ENCODE measurements at places on chromosomes 11 and 22.
A peak's percentile ranks its signal among the peaks of the same experiment; 100 is the strongest.

- DNase-seq, result peak; percentile 44
These were observed 25.5 kb upstream of the CYP2D6 start for GRCh38 chr22:42156121-42156520.

DNA sequence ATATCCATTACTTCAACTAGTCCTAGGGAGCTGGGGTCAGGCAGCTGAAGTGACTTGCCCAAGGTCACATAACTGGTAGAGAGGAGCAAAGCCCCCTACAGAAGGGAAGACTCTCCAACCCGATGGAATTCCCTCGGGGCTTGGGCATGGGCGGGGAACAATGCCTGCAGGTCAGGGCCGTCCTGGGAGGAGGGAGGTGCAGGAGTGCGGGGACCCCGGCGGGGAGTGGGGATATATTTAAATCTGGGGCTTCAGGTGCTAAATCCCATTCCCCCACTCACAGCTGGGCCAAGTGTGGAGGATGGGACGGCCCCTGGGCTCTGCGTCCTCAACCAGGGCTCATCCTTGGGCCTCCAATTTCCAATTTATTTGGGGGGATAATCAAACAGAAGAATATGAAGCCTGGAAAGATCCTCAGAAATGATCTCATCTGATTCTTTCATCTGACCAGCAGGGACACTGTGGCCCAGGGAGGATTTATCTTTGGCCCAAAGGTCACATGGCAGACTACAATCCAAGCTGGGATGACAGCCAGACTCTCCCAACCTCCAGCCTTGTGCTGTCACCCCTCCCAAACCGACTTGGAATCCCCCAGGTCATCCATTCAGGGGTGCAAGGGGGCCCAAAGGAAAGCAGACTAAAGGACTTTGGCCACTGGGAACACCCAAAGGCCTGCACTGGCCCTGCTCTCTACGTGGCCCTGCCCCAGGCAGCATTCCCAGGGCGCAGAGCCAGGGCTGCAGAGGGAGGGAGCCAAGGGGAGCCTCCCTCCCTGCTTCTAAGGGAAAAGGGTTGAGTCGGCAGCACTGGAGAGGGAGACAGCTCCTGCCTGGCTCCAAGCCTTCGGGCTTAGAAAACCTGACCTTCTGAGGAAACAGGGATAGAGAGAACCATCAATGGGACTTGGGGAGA lies 8.7 kb upstream of the C1QTNF6 start:
- DNase-seq, result peak; percentile 94

- no peak for DNase-seq
These were observed 232.2 kb downstream of the FAM76B start for GRCh38 chr11:95557376-95557775.

DNA sequence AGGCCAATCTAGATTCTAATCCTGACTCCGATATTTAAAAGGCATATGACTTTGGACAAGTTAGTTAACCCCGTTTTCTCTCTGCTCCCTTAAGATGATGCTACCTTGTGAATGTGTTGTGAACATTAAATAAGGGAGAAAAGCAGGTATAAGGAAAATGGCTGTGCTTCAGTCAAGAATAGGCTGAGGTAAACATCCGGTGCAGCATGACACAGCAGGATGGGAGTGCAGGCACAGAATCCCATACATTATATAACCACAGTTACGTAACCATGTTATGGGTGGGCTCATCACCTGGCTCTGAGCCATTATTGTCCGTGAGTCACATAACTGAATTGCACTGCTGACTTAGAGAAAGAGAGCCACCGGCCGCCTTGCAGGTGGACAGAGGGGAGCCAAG lies 382.2 kb upstream of the ANO5 start:
- DNase-seq, result peak; percentile 50

GRCh38 chr11:12079726-12080556 lies 30.4 kb upstream of the MICAL2 start:
- peak; percentile 92 for DNase-seq

GRCh38 chr22:36184433-36185025 lies 17.1 kb downstream of the APOL4 start:
- DNase-seq, result no peak

- DNase-seq, result no peak
These were observed 25.5 kb downstream of the SCGB1A1 start for GRCh38 chr11:62444236-62444833.

GRCh38 chr11:41895081-41895480 lies 435.6 kb upstream of the LRRC4C start:
- no peak for DNase-seq

DNA sequence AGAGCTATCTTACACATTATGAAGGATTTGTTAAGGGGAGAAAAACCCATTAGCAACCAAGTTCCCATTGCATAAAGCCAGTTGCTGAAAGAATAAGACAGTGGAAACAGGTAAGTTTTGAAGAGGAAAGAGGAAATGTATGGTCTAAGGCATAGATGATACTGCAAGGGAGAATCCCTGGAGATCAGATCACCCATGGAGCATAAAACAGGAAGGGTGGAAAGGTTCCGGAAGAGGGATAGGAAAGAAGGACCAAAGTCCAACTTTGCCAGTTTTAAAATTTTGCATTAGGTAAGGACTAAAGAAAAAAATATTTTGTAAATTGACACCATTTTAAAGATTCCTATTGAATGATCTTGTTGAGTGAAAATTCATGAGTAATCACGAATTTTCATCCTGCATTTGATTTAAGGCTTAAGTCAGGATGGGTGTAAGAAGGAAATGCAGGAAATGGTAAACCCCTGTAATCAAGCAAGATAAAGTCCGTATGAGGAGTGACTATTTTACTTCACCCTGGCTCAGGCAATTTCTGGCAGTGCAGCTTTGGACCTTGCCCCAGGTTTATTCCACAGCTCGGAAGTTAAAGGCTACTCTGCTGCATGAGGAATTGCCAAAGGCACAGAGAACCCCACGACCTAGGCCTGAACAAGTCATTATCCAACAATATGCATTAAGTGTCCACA lies 70.9 kb downstream of the CCDC34 start:
- no peak for DNase-seq

DNA sequence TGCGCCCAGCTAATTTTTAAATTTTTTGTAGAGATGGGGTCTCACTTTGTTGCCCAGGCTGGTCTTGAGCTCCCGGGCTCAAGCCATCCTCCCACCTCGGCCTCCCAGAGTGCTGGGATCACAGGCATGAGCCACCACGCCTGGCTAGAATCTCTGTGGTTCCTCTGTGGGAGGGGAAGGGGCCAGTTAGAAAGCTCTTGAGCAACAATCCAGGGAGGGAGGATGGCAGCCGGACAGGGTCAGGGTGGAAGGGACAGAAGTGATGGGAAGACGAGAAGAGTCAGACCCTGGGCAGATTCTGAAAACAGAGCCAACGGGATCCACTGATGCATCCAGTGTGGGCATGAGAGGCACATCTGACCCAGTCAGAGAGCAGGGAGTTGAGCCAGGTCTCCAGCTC lies 38.9 kb upstream of the MN1 start:
- DNase-seq, result no peak

DNA sequence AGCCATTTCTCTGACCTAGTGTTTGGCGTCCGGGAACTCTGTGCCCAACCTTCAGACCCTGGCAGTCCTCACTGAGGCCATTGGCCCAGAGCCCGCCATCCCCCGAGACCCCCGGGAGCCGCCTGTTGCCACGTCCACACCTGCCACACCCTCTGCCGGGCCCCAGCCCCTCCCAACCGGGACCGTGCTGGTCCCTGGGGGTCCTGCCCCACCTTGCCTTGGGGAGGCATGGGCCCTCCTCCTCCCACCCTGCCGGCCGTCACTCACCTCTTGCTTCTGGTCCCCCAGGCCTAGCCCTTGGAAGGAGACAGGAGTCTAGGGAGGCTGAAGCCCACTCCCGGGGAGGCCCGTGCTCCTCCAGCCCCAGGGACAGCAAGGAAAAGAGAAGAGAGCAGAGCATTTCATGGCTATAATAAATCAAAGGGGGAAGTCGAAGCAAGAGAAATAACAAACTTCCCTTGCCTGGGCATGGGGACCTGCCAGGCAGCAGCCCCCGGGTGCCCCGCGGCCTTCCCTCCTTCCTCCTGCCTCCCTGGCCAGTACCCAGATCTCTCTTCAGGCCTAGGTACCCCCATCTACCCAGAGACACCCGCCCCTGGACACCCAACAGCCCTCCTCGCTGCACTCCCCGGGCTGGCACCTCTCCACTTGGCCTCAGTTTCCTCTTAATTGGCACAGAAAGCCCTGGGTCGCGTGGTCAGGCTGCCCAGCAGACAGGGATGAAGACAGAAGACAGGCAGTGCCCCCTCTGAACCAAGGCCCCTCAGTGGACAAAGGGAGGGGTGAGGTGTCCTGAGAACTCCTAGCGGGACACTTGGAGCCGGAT lies 13.0 kb upstream of the SLC39A13 start:
- no peak for DNase-seq

DNA sequence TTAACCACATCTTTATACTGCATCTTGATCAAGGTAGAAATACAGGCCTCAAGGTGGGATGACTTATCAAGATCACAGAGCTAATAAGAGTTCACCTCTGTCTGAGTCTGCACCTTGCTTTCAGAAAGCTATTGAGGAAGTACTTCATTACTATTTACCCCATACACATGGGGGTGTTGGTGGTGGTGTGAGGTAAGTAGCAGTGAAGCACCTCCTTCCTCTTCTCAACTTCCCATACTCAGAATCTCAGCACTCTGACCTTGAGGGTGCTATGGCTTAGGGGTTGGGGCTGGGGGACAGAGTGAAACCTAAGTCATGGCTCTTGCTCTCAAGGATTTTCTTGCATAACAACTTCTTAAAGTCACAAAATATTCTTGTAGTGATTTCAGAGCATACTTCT lies 56.9 kb downstream of the ME3 start:
- DNase-seq, result no peak

DNA sequence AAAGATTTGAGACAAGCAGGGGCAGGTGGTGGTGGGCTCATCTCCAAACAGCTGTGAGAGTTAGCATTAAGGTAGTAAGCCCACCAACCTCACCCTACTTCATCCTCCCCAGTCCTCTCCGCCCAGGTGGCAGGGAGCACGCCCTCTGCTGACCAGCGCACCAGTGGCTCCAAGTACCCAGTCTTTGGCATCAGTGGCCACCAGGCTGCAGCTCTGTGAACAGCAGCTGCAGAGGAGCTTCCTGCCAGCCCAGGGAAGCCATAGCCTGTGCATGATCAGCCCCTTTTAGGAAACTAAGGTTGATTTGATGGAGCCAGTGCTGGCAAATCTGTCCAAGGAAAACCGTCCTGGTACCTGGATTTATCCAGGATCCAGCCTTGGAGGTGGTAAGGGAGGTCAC lies 21.7 kb downstream of the CAVIN3 start:
- DNase-seq, result peak; percentile 55

DNA sequence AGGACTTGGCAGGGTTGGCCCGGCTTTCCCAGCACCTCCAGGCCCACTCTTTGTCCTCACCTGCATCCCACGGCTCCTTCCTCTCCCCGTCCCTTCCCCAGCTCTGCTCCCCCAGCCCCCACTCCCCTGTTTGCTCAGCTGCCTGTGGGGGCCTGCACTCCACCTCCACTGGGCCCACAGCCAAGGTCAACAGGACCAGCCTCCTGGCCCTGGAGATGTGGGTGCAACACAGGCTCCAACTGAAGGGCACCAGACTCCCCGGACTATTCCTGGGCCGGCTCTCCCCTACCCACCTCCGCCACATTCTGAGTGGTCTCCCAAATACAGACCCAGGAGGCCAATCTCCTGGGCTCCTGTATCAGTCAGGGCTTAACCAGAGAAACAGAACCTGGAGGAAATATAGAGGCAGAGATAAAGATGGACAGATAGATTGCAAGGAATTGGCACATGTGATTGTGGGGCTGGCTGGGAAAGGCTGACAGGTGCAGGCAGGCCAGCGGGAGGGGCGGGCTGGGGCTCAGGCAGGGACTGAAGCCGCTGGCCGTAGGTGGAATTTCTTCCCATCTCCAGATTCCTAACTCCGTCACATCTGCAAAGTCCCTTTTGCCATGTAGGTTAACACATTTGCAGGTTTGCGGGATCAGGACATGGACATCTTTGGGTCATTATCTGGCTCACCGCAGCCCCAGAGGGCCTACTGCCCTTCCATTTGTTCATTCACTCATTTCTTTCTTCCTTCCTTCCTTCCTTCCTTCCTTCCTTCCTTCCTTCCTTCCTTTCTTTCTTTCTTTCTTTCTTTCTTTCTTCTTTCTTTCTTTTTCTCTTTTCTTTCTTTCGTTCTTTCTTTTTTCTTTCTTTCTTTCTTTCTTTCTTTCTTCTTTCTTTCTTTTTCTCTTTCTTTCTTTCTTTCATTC lies 45.8 kb upstream of the MYH9 start:
- no peak for DNase-seq

- no peak for DNase-seq
These were observed 5.5 kb downstream of the CAPN1 start for GRCh38 chr11:65187146-65187675.

DNA sequence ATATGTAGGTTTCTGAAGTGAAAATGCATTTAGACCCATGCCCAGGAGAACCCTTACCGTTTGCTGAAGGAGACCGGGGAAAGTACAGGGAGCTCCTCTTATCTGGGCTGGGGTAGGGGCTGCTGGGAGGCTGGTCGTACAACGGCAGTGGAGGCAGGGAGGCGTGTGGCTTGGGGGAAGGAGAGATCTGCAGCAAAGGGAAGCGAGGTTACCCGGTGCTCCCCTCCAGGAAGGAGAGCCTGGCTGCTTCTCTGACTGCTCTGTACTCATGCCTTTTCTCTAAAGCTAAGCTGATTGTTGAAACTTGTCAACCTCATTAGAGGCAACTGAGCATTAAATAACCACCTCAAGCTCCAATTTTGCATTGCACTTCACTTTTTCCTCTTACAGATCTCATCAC lies 27.2 kb downstream of the ATG16L2 start:
- no peak for DNase-seq

DNA sequence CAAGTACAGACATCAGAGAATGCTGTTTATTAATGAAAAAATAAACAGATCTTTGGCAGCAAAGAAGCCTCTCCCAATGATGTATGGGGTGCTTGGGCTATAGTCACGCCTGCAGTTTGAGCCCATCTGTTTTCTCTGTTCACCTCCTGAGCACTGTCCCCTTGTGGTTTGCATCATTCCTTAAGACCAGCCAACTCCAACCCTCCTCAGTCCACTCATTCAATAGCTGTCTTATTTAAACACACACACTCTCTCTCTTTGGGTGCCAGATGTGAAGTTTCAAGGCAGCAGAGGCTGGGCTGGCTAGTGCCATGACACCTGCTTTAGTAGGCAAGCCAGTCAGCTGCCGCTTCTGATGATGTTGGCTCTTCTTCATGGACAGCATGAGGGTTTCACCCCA lies 58.1 kb downstream of the POLD3 start:
- DNase-seq, result no peak

DNA sequence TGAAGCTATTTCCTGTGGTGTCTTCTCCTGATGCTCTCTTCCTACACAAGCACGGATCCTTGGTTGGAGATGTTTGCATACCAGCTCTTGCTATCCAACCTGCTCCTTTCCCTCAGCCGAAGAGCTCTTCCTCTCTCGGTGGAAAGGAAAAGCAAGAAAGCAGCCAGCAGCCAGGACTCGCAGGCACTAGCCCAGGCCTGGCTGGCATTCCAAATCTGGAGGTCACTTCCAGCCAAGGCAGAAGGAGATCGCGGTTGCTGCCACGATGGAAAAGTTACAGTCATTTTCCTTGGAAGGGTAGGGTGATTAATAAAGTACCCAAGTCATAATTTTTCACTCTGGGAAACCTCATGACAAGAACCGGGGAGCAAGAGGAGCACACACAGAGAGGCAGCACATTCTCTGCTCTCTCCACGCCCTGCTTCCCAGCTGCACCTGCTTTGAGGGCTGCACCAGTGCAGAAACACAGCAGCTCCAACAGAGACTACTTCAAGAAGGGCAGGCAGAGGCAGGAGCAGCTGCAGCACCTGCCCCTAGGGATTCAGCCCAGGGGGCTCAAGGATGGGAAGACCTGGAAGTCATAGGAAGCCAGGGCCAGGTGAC lies 399.3 kb downstream of the CADM1 start:
- no peak for DNase-seq

GRCh38 chr11:115984228-115984627 lies 480.0 kb upstream of the CADM1 start:
- DNase-seq, result no peak

- no peak for DNase-seq
These were observed 38.7 kb downstream of the TMEM45B start for GRCh38 chr11:129854232-129854805.
